ENCODE measurements at places on chromosomes 7 and 10.

DNA sequence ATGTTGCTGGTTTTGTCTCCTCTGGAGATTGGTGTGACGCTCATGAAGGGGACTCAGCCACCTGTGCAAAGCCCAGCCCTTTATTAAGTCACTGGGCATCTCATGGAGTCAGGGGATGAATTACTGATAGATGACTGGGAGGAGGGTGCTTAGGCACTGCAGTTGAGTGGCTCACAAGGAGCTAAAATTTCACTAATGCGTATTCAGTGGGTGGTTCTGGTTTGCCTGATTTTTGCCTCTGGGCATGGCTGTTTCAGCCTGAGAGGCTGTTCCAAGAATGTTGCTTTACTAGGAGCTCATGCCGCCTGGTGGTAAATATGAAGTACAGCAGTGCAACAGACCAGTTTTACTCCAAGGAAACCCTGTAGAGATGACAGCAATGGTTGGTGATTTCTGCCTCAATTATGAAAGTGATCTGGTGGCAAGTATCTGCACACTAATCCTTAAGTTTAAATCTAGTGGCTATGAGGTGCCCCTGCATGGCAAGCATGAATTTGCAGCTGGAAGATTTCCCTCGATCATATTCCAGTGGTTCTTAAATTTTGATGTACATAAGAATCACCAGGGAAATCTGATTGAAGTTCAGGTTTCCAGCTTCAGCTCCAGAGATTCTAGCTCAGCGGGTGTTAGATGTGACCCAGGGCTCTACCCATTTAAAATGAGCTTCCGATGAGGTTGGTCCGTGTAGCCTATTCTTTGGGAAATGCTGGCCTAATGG, 19.9 kb downstream of the ACTA2 start:
- DNase-seq: peak; percentile 70

- DNase-seq: no peak
Observed at GRCh38 chr7:139548302-139549028, 25.0 kb downstream of the CLEC2L start.

DNA sequence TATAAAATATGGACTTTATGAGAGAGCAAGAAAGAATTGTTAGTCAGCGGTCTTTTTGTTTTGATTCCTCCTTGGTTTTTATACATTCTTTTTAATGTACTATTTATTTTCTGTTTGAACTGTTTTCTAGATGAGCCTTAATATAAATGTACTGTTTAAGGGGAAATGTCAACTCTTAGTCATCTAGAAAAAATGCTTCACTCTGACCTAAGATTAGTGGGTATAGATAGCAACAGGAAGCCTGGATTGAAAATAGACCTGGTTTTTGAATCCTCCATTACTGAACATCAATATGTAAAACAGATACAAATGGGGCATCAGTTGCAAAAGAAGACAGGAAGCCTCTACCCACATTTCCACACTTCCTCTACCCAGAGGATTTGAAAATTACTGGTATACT, 87.8 kb downstream of the CHRM2 start:
- no peak for DNase-seq

GRCh38 chr10:111543854-111544253, 467.0 kb downstream of the ADRA2A start:
- no peak for DNase-seq

All from NCI-H2227 treated with DMSO at 0.1 percent for 48 hours (cell line).